ENCODE measurements at places on chromosomes 12 and 14. TPM values are rescaled to one million over a fixed set of nuclear protein-coding genes. Genes with fewer than 3 reads are reported as not detected.

The MMP19 gene
- 9.7 TPM for total RNA-seq

The TRIAP1 gene
- 18.7 TPM for total RNA-seq

The AQP5 gene
- not detected for total RNA-seq

The SIX6 gene
- total RNA-seq, result not detected

The SYNE3 gene
- 6.5 TPM for total RNA-seq

The FZD10 gene
- total RNA-seq, result not detected

The RAB15 gene
- total RNA-seq, result 3.5 TPM

Data from fibroblast of villous mesenchyme (primary cell).